Left lung (tissue), 14 donors: ENCODE measurements at places on chromosomes 13 and 19. TPM values are rescaled to one million over a fixed set of nuclear protein-coding genes. Genes with fewer than 3 reads are reported as not detected.

GRCh38 chr13:75357576-75358289, 124.2 kb downstream of the TBC1D4 start:
- DNase-seq, result no peak

PKN1 gene
- polyA plus RNA-seq, result 99.7 TPM

DNA sequence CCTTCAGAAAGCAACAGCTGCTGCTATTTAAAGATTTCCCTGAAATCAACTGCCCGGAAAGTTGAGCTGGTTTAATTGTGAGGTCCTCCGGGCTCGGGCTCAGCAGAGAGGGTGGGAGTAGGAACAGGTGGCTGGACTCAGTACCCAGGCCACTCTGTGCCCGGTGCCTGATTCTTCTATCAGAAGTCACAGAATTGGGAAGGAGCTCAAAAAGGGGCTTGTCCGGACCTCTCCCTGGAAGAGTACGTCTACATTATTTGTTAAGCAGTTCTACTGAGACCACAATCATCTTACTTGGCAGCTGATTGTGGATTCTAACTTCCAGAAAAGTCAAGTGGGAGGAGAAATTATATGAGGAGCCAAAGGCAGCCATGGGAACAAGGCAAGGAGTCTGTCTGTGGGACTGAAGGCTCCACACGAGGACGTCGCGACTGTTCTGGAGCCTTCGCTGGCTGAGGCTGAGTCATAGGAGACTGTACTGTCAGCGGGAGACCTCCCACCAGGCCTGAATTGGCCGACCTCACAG, 91.7 kb upstream of the ANKRD10 start:
- DNase-seq, result peak; percentile 79

GRCh38 chr19:17405250-17406045, at the start of gene BST2:
Gene BST2, minus strand, starts transcription at chr19:17405630. Its CDS starts 55 bp downstream, at chr19:17405575.
- no peak for DNase-seq

DNA sequence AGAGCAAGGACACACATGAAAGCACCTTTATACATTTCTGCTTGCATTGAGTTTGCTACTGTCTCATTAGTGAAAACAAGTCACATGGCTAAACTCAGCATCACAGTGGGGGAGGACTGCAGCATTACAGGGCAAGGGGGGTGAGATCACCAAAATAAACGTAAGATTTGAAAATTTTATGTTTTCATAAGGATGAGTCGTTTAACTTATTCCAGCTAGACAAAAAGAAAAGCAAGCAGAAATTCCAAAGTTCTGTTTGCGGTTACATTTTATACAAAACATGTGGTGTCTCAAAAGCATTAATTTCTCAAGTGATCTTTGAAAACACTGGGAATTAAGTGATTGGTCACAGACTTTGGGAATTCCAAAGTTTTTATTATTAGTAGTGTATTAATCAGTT, 261.4 kb upstream of the RXFP2 start:
- DNase-seq, result no peak

DNA sequence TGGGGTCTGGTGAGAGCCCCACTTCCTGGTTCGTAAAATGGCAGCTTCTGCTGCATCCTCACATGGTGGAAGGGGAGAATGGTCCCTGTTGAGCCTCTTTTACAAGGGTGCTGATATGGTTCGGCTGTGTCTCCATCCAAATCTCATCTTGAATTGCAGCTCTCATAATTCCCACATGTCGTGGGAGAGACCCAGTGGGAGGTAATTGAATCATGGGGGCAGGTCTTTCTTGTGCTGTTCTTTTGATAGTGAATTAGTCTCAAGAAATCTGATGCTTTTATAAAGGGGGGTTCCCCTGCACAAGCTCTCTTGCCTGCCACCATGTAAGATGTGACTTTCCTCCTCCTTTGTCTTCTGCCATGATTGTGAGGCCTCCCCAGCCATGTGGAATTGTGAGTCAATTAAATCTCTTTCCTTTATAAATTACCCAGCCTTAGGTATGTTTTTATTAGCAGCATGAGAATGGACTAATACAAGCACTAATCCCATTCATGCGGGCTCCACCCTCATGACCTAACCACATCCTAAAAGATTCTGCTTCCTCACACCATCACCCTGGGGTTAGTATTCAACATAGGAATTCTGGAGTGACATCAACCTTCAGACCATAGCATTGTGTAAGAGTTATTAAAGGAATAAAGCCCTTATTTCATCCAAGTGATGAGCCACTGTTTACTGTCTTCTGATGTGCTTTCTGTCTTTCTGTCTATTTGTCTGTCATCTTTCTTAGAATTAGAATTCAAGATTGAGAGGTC, 159.0 kb upstream of the IRS2 start:
- DNase-seq, result no peak

GRCh38 chr13:66468656-66469055, 761.5 kb downstream of the PCDH9 start:
- DNase-seq, result no peak

DNA sequence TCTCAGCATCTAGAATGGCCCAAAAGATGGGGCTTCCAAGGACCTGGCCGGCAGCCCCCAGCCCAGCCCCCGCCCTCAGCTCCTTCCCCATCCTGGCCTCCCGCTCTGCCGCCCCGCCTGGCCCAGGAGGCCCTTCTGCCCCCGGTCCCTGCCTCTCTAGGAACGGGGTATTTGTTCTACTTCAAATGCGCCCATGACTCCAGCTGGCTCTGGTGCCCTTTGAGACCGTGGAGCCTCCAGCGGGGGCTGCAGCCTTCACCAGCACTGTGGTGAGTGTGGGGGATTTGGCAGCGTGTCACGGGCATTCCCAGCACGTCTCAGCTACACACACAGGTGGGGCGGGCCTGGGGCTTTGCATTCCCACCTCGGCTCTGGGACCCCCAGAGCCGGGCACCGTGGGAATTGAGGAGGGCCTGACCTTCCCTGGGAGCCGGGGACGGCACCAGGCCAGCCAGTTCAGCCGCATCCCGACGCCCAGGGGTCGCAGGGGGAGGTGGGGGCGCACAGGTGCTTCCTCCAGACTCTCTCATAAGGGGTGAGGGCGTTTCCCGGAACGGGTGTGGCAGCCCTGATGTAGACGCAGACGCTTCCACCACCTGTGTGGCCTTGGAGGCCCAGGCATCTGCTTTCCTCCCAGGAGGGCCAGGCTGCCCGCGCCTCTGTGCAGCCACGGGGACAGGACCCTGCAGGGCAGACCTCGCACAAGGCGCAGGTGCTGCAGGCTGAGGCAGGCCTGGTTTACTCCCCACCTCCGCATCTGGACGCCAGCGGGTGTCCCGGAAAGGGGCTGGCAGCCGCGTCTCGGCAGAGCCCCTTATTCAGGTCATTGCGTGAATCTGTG, 947 bp downstream of the ATP4B start:
- no peak for DNase-seq

GRCh38 chr13:20209948-20210347, 17.2 kb upstream of the GJB2 start:
- no peak for DNase-seq

DNA sequence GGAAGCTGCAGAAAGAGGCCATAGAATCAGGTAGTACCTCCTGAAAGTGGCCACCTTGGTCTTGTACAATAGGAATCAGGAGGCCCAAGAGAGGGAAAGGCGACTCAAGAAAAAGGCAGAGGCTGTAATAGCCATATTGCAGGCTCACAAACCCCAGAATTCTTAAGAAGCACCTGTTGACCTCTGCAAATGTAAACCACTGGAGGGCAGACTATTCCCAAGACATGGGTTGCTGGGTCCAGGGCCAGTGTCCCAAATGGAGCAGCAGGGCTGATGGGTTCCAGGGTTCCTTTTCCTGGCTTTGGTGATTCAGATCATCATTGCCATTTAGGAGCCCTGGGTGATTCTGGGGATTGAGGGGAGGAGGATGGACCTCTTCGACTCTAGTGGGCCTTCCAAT, 167.6 kb downstream of the B3GLCT start:
- DNase-seq, result no peak

CYP4F12 gene
- 5.8 TPM for polyA plus RNA-seq

CD320 gene
- polyA plus RNA-seq, result 34.9 TPM

MEGF8 gene
- 38.3 TPM for polyA plus RNA-seq

- DNase-seq, result peak; percentile 89
These were observed 697 bp downstream of the HSPH1 start for GRCh38 chr13:31160857-31161556.

DNA sequence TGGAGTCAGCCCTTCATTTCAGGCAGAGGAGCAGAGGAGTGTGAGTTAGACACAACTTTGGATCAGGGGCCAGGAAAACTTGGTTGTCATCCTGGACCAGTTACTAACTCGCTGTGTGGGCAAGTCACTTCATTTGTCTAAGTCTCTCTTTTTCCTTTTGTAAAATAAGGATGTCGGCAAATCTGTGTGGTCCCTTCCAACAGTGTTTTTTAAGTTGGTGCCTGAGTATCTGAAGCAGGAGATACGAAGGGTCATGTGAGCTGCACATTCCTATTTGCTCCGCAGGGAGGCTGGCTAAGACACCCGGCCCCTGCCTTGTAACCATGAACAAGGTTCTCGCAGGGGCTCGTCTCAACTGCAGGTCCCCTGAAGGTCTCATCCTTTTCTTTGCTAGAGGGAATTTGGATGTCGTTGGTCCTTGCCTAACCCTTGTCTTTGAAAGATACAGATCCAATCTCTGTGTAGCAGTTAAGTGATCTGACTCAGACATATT, 64.3 kb downstream of the LRCH1 start:
- no peak for DNase-seq

DNA sequence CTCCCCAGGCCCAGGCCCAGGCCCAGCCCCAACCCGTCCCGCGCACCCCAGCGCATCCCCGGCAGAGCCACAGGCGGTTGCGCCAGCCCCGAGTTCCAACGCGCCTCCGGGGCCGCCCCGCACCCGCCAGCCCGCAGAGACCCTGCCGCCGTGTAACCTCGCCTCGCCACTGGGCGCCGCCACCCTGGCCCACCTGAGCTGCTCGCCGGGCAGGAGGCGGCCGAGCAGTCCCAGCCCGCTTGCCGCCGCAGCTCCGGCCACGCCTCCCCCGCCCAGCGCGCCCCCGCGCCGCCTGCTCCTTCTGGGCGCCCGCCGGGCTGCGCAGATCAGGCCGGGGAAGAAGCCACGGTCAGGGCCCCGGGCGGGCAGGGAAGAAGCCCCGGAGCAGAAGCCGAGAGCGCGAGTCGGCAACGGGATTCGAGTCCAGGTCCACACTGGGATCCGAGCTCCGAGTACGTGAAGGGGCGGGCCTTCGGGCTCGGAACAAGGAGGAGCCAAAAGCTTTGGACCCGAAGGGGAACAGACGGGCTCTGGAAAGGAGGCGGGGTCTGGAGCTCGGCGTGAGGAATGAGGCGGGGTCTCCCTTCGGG, at the start of gene MBOAT7:
Gene MBOAT7 (minus strand): TSS at position 436 of the 590 bp plus-strand sequence. CDS start 1,072 bp downstream, outside the sequence.
- no peak for DNase-seq

RTBDN gene
- 0.20 TPM for polyA plus RNA-seq

- DNase-seq, result no peak
These were observed 30.3 kb downstream of the OXGR1 start for GRCh38 chr13:96963786-96964475.

TYROBP gene
- polyA plus RNA-seq, result 15.7 TPM

- no peak for DNase-seq
These were observed 1905.5 kb downstream of the OLFM4 start for GRCh38 chr13:54934121-54934520.

GRCh38 chr19:9149997-9150396, 9.8 kb downstream of the ZNF317 start:
- DNase-seq, result no peak

GNG7 gene
- polyA plus RNA-seq, result 5.3 TPM

DNA sequence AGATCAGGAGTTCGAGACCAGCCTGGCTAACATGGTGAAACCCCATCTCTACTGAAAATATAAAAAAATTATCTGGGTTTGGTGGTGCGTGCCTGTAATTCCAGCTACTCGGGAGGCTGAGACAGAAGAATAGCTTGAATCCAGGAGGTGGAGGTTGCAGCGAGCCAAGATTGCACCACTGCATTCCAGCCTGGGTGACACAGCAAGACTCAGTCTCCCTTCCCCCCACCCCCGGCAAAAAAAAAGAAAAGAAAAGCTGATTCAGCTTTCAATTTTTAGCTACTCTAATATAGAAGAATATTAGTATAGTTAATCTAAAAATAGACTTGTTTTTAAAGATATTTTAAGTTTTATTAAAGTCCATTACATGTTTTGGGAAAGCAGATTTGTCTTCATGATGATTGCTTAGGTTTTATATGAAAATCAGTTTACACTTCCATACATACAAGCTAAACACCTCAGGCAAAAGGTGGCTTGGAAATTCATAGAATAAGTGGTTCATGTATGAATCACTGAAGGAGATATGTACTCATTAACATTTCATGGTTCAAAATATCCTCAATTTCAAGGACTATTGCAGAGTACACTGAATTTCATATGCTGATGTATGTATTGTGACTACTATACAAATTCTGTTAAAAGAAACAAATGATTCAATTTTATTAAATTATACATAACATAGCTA, 165.2 kb downstream of the TDRD3 start:
- no peak for DNase-seq

SSC5D gene
- 7.8 TPM for polyA plus RNA-seq

DNA sequence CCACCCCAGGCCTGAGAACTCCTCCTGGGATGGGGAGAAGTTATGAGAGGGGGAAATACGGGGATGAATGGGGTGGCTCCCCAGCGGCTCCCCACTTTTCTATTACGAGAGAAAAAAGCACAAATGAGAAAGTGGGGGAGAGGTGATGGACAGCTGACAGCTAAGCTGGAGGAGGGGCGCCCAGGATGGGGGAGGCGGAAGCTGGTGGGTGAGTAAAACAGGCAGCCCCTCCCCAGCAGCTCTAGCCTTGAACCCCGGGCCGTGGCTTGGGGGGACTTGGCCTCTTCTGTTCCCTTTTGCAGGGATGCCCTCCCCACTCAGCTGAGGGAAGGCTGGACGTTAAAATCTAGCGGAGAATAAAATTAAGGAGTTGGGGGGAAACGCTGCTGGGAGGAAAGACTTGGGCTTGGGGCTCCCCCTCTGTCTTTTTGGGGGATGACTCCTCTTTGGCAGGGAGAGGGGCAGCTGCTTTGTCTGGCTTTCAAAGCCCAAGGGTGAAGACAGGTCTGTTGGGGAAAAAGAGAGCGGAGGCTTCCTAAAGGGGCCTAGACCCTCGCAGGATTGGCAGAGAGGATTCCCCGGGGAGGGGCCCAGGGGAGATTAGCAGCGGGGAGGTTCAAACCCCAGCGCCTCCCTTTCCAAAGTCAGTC, 1.4 kb upstream of the SAMD1 start:
- DNase-seq, result no peak

- no peak for DNase-seq
These were observed 33.4 kb downstream of the ALG5 start for GRCh38 chr13:36965767-36966166.

DNA sequence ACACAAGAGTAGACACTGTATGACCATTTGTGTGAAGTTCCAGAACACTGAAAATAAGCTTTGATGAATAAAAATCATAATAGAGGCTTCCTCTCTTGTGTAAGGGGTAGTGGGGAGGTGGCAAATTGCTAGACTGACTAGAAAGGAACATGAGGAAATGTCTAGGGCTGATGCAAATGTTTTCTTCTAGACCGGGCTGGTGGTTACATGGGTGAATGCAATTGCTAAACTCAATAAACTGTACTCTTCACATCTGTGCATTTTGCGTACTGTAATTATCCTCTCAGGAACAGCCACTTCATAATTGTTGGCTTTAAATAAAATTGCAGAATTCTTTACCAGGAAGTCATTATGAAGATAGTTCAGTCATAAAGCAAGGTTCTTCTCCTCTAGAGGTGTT, 5.2 kb upstream of the KBTBD7 start:
- no peak for DNase-seq

KLK6 gene
- polyA plus RNA-seq, result 0.21 TPM
